ENCODE measurements at places on chromosomes 1 and 21.

GRCh38 chr1:62037274-62037673 is 157.4 kb upstream of the L1TD1 start:
- no peak for DNase-seq

GRCh38 chr1:19725606-19726005 is 60.9 kb downstream of the HTR6 start:
- no peak for DNase-seq

DNA sequence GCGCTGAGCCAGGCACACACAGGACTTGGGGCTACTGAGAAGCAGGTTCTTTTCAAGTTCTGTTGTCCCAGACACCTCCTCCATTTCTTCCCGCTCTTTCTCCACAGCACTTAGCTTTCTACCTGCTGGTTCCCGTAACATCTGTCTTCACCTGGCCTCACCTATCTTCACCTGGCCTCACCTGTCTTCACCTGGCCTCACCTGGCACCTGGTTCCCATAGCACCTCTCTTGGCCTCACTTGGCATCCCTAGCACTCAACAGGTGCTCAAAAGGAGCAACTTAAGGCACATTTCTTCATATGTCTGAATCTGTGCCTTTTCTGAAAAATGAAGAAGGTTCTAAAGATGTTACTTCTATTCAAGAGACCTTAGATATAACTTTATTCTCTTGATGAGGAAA is 10.4 kb downstream of the KCNK1 start:
- DNase-seq = no peak

DNA sequence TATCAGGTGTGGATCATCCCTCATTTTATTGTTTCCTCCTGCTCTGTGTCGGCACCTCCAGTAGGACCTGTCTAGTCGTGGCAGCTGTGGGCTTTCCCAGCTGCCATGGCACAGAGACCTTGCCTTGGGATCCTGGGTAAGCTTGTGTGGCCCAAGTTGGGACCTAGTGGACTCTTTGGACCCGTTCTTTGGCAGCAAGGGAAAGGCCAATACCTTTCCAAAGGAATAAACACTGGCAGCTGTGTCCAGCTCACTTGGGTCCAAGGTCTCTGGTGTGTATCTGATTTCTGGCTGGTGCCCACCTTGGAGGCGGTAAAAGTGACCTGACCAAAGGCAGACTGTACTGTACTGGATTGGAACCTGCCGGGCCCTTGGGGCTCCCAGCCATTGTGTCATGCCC is 21.8 kb downstream of the DIP2A start:
- DNase-seq = no peak

- no peak for DNase-seq
Observed at GRCh38 chr1:209625791-209626285, 26.4 kb downstream of the LAMB3 start.

DNA sequence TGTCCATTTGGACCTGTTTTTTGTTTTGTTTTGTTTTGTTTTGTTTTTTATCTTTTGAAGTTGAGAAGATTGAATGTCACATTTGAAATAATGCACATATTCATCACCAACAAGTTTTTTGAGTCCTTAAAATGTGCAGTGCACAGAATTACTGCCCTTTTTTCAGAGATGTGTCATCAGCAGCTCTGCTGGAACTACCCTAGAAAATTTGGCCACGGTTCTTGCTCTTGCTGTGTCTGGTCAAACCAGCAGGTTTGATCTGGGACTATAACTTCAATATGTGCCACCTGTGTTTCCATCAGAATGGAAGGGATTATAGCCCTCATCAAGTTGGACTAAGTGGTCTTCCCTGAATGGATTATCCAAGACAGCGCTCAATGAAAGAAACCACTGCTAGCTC is 24.1 kb upstream of the CNN3 start:
- no peak for DNase-seq

DNA sequence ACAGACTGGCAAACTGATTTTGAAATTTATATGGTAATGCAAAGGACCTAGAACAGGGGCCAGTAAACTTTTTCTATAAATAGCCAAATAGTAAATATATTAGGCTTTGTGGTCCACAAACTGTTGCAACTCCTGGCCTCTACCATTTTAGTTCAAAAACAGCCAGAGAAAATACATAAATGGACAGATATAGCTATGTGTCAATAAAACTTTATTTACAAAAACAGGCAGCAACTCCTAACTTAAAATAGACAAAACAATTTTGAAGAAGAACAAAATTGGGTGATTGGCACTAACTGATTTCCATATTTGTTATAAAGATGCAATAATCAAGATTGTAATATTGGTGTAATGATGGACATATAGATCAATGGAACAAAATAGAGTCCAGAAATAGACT is 6.7 kb upstream of the TRAF5 start:
- no peak for DNase-seq

DNA sequence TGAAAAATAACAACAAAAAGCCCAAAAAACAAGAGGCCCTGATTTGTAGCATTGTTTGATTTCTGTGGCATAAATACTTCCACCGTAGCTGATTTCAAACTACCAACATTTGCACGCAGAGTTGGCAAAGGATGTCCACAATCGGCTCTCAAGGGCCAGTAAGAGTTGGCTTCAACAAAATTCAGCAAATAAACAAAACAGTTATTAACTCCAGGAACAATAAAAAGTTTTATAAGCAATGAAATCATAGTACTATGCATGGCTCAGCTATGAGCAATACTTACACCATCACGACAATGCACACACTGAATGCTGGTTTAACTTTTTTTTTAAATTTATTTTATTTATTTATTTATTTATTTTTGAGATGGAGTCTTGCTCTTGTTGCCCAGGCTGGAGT is 8.7 kb upstream of the COX20 start:
- no peak for DNase-seq

- no peak for DNase-seq
Observed at GRCh38 chr1:9326596-9326995, 33.9 kb downstream of the SPSB1 start.
